ENCODE measurements at places on chromosomes 7 and 10. TPM values are rescaled to one million over a fixed set of nuclear protein-coding genes. Genes with fewer than 3 reads are reported as not detected.

- no peaks in the 10 kb centered on the region for H3K36me3 ChIP-seq
- DNase-seq = no peak
- H3K4me1 ChIP-seq = no peaks in the 10 kb centered on the region
- H3K4me3 ChIP-seq = no peak overlapping the region
- H3K27ac ChIP-seq = no peak overlapping the region
Observed at GRCh38 chr7:114722562-114722961, 199.3 kb upstream of the MDFIC start.

GRCh38 chr10:75950997-75951589, 519.7 kb downstream of the LRMDA start:
- no peak overlapping the region for H3K4me3 ChIP-seq
- H3K36me3 ChIP-seq = no peaks in the 10 kb centered on the region
- no peak for DNase-seq
- H3K27me3 ChIP-seq = no peaks in the 10 kb centered on the region
- H3K4me1 ChIP-seq = peaks cover 5% of the 10 kb centered on the region
- H3K27ac ChIP-seq = no peak overlapping the region

GRCh38 chr10:88707429-88708155, 1.5 kb downstream of the LIPK start:
- H3K27me3 ChIP-seq = no peaks in the 10 kb centered on the region
- H3K36me3 ChIP-seq = no peaks in the 10 kb centered on the region
- no peak for DNase-seq

DNA sequence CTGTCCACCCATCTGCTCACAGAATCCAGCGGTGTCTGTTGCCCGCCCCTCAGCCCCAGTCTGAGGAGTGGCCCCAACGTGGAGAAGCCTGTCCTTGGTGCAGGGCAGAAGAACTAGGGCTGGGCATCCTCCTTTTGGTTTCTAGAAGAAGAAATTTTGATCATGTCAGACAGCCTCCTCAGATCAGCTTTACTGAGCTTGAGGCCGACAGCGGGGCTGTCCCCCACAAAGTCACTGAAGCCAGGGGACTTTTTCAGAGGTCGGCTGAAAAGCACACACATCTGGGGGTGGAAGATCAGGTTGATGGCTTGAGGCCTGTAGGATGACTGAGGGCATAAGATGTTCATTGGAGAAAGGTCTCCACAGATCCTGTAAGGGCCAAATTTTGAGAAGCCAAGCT, 767.9 kb downstream of the GRID1 start:
- no peak overlapping the region for H3K27ac ChIP-seq
- no peak overlapping the region for H3K4me3 ChIP-seq
- H3K4me1 ChIP-seq = no peaks in the 10 kb centered on the region
- no peaks in the 10 kb centered on the region for H3K36me3 ChIP-seq
- no peak for DNase-seq
- H3K27me3 ChIP-seq = no peaks in the 10 kb centered on the region

The GPR37 gene
- total RNA-seq = 0.96 TPM

The NSMCE4A gene
- total RNA-seq = 38.4 TPM

The C7orf57 gene
- total RNA-seq = not detected

The NRG3 gene
- total RNA-seq = 2.3 TPM

The MEOX2 gene
- total RNA-seq = 21.9 TPM

Measured in upper lobe of right lung (tissue), 1 donor.